ENCODE measurements at places on chromosomes 13 and 19.
A peak's percentile ranks its signal among the peaks of the same experiment; 100 is the strongest.

DNA sequence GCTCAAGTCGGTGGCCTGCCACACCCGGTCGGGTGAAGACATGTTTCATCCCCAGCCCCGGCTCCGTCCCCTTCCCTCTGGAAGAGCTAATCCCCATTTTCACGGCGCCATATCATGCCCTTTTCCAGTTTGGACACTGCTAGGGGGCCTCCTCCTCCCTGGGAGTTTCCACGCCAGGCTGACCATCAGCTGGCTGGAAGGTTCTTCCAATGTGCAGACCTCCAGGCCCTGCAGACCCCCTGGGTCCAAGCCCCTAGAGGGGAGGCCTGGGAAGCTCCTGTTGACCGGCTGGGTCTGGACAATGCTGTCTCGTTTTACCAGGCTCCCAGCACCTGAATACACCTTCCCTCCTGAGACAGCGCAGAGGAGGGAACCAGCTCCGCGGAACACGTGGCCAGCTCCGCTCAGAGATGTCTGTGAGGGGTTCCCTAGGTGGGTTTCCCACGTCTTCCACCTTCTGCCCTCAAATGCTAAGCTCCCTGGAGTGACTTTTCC, 44.7 kb upstream of the RANBP3 start:
- H3K36me3 ChIP-seq = no peaks in the 10 kb centered on the region
- no peak overlapping the region for H3K27ac ChIP-seq
- H3K4me3 ChIP-seq = no peak overlapping the region
- H3K27me3 ChIP-seq = no peaks in the 10 kb centered on the region

DNA sequence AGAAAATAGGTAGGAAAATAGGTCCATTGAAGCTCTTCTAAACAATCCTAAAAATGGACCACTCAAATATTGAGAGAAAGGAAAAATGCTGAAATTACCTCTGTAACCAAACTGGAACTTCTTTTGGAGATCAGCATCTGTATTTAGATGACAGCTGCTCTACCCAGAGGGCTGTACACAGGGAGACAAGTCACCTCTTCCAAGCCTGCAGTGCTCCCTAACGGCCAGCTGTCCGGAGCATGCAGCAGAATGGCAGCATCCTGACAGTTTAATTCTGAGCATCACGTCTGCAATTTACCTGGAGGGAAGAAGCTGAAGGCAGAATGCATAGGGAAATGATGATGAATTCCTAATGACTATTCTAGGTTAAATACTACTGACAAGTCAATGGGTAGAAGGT, 62.8 kb upstream of the DIAPH3 start:
- peaks cover 16% of the 10 kb centered on the region for H3K27me3 ChIP-seq
- H3K36me3 ChIP-seq = no peaks in the 10 kb centered on the region
- no peaks in the 10 kb centered on the region for H3K4me1 ChIP-seq
- DNase-seq = no peak
- H3K27ac ChIP-seq = no peak overlapping the region

- no peak overlapping the region for H3K27ac ChIP-seq
- no peak for DNase-seq
- no peak overlapping the region for H3K4me3 ChIP-seq
- H3K4me1 ChIP-seq = peaks cover 2% of the 10 kb centered on the region
- peaks cover 19% of the 10 kb centered on the region for H3K36me3 ChIP-seq
Measured at GRCh38 chr19:56839652-56840450, 675 bp downstream of the PEG3 start.

DNA sequence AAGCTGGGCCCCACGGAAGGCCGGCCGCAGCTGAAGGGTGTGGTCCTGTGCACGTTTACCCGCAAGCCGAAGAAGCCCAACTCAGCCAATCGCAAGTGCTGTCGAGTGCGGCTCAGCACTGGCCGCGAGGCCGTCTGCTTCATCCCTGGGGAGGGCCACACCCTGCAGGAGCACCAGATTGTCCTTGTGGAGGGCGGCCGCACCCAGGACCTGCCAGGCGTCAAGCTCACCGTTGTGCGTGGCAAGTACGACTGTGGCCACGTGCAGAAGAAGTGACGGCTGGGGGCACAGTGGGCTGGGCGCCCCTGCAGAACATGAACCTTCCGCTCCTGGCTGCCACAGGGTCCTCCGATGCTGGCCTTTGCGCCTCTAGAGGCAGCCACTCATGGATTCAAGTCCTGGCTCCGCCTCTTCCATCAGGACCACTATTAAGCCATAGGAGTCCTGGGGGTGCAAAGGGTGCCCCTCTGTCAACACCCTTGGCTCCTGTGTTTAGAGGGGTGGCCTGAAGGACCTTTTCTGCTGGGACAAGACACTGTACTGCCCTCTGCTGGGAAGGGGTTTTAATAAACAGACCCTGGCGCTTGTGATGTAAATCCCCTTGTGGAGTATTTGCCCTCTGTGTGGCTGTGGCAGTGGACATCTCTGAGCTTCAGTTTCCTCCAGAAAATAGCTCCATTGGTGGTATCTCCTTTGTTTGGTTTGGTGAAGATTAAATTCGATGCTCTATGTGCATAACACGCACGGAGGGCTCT, 1.9 kb downstream of the MRPS12 start:
- peak; percentile 40 for DNase-seq
- H3K4me1 ChIP-seq = peaks cover 41% of the 10 kb centered on the region
- H3K27me3 ChIP-seq = no peaks in the 10 kb centered on the region
- peaks cover 29% of the 10 kb centered on the region for H3K36me3 ChIP-seq

- no peaks in the 10 kb centered on the region for H3K36me3 ChIP-seq
- H3K27ac ChIP-seq = no peak overlapping the region
- H3K27me3 ChIP-seq = no peaks in the 10 kb centered on the region
- no peak for DNase-seq
Measured at GRCh38 chr13:91112201-91112923, 235.1 kb upstream of the MIR17HG start.

DNA sequence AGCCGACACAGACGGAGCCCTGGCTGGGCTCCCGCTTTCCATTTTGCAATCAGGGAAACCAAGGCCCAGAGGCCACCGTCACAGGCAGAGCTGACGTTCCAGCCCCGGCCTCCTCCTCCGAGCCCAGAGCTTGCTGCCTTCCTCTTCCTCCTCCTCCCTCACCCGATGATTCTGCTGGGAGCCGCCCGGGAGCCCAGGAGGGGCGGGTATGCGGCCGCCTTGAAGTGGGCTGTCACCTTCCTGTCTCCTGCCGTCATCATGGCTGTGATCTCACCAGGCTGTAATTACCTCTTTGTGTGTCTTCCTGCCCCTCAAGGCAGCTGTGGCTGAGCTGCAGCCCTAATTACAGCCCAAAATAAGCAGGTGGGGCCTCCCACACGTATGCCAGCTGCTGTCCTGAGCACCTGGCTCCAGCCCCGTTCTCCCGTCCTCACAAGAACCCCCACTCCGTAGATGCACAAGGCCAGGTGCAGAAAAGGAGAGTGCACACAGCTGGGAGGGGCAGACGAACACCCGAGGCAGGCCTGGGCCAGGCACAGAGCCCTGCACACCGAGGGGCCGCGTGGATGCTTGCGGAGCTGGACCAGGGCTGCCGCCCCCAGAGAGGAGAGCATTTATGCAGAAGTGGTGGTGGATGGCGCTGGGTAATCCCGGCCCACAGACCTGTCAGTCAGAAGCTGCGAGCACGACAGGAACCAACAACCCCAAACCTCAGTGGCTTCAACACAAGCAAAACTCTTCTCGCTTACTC, 4.0 kb downstream of the TPGS1 start:
- H3K27ac ChIP-seq = peak overlapping the region; percentile 96
- peak overlapping the region; percentile 73 for H3K4me3 ChIP-seq
- peaks cover 16% of the 10 kb centered on the region for H3K36me3 ChIP-seq
- DNase-seq = peak; percentile 87

- DNase-seq = no peak
- H3K4me1 ChIP-seq = no peaks in the 10 kb centered on the region
- no peaks in the 10 kb centered on the region for H3K27me3 ChIP-seq
- no peak overlapping the region for H3K27ac ChIP-seq
- no peak overlapping the region for H3K4me3 ChIP-seq
Measured at GRCh38 chr13:35927567-35928021, 203.6 kb downstream of the DCLK1 start.

DNA sequence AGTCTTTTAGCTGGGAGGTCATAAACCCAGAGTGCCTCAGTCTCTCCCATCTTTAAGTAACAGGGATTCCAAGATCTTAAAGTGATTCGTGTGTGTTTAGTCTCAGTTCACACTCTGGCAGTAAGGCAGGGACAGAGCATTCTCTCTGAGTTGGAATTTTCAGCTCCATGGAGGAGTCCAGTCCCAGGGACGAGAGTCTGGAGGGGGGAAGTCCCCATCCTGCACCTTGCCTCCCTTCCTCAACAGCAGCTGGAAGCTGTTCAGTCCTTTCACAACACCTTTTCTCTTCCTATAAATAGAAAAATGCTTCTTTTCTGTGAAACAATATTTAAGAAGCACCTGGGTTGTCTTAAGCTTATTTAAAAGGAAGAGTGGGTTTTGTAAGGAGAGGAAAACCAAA, 82.0 kb downstream of the KLF5 start:
- H3K27ac ChIP-seq = no peak overlapping the region
- H3K27me3 ChIP-seq = peaks cover 2% of the 10 kb centered on the region
- no peak for DNase-seq
- no peaks in the 10 kb centered on the region for H3K36me3 ChIP-seq
- no peak overlapping the region for H3K4me3 ChIP-seq

- no peaks in the 10 kb centered on the region for H3K4me1 ChIP-seq
- no peaks in the 10 kb centered on the region for H3K27me3 ChIP-seq
- H3K36me3 ChIP-seq = no peaks in the 10 kb centered on the region
- H3K27ac ChIP-seq = no peak overlapping the region
- no peak for DNase-seq
- no peak overlapping the region for H3K4me3 ChIP-seq
Measured at GRCh38 chr13:85626603-85627002, 172.6 kb downstream of the SLITRK6 start.

GRCh38 chr13:111049791-111050538, 65.1 kb upstream of the ARHGEF7 start:
- no peak overlapping the region for H3K4me3 ChIP-seq
- H3K4me1 ChIP-seq = peaks cover 14% of the 10 kb centered on the region
- no peaks in the 10 kb centered on the region for H3K36me3 ChIP-seq
- DNase-seq = no peak
- no peak overlapping the region for H3K27ac ChIP-seq

DNA sequence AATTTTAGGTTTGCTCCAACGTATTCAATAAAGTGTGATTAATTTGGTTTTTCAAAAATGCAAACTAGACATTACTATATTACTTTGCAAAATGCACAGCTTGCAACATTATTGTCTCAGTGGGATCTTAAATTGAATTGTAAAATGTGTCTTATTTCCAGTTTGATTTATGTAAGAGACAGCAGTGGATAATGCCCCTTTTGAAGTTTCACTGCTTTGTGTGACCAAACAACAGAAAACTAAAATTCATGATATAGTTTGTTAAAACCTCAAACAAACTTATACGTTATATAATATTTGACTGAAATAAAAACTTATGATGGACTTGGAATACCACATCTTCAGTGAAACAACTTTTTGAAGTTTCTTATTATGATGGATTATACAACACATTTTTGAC, 279.8 kb downstream of the DACH1 start:
- no peaks in the 10 kb centered on the region for H3K36me3 ChIP-seq
- no peaks in the 10 kb centered on the region for H3K27me3 ChIP-seq
- H3K4me1 ChIP-seq = no peaks in the 10 kb centered on the region
- H3K27ac ChIP-seq = no peak overlapping the region

- H3K27me3 ChIP-seq = no peaks in the 10 kb centered on the region
- H3K4me1 ChIP-seq = no peaks in the 10 kb centered on the region
- H3K27ac ChIP-seq = no peak overlapping the region
- H3K4me3 ChIP-seq = no peak overlapping the region
- no peaks in the 10 kb centered on the region for H3K36me3 ChIP-seq
Measured at GRCh38 chr13:66076417-66076816, 1153.7 kb downstream of the PCDH9 start.

- H3K27ac ChIP-seq = no peak overlapping the region
- peaks cover 2% of the 10 kb centered on the region for H3K4me1 ChIP-seq
- H3K36me3 ChIP-seq = peaks cover 6% of the 10 kb centered on the region
- no peak for DNase-seq
- H3K4me3 ChIP-seq = no peak overlapping the region
- H3K27me3 ChIP-seq = no peaks in the 10 kb centered on the region
Measured at GRCh38 chr19:40688987-40689338, 1.5 kb downstream of the NUMBL start.

GRCh38 chr19:13099073-13099999, 3.3 kb downstream of the LYL1 start:
- H3K27ac ChIP-seq = peak overlapping the region; percentile 91
- peaks cover 31% of the 10 kb centered on the region for H3K27me3 ChIP-seq
- peaks cover 8% of the 10 kb centered on the region for H3K36me3 ChIP-seq
- DNase-seq = peak; percentile 86
- peak overlapping the region; percentile 66 for H3K4me3 ChIP-seq
